Activated naive CD8-positive, alpha-beta T cell treated with anti-CD3 and anti-CD28 coated beads, Interleukin-2, amount 10 ng/mL, durations not matched to agents 7 days and 5 days (primary cell): ENCODE measurements at places on chromosomes 1 and 21.

GRCh38 chr1:109668123-109668775 lies 392 bp downstream of the GSTM2 start:
- no peak for DNase-seq

GRCh38 chr1:27026621-27027574 lies 14.2 kb upstream of the TENT5B start:
- no peak for DNase-seq

GRCh38 chr1:161790587-161791317 lies 24.6 kb downstream of the ATF6 start:
- DNase-seq: no peak

DNA sequence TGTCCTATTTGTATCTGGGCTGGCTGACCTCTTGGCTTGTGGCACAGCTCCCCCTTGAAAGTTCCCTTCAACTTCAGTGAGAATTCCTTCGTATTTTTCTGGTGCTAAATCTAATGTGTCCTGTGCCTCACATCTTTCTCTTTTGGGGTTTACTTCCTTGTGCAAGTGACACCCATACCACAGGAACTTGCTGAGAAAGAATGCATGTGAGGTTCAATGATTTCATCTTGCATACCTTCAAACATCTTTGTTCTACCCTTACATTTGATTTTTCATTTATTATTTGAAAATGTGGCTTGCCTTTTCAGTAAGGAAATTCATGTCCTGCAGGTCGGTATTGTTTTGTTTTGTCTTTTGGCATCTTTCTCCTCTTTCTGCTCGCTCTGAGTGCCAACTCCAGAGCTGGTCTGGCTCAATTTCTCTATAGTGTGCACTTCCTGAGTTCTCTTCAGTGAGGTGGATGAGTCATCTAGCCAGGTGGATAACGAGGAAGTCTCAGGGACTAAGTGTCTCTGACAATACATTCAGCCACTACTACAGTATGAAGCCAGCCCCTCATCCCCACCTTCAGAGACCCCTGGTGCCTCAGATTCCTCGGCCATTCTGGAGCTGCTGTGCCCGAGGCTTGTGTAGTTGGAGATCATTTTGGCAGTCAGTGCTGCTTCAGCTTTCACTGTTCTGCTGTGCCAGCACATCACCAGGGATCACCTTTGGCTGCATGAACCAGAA lies 59.5 kb downstream of the RIPK4 start:
- DNase-seq: no peak

GRCh38 chr1:169460191-169460833 lies 25.4 kb downstream of the SLC19A2 start:
- peak; percentile 36 for DNase-seq

- DNase-seq: no peak
Observed at GRCh38 chr1:86992861-86993260, 78.4 kb downstream of the HS2ST1 start.

- DNase-seq: no peak
Observed at GRCh38 chr1:162903246-162903645, 42.3 kb upstream of the CCDC190 start.

DNA sequence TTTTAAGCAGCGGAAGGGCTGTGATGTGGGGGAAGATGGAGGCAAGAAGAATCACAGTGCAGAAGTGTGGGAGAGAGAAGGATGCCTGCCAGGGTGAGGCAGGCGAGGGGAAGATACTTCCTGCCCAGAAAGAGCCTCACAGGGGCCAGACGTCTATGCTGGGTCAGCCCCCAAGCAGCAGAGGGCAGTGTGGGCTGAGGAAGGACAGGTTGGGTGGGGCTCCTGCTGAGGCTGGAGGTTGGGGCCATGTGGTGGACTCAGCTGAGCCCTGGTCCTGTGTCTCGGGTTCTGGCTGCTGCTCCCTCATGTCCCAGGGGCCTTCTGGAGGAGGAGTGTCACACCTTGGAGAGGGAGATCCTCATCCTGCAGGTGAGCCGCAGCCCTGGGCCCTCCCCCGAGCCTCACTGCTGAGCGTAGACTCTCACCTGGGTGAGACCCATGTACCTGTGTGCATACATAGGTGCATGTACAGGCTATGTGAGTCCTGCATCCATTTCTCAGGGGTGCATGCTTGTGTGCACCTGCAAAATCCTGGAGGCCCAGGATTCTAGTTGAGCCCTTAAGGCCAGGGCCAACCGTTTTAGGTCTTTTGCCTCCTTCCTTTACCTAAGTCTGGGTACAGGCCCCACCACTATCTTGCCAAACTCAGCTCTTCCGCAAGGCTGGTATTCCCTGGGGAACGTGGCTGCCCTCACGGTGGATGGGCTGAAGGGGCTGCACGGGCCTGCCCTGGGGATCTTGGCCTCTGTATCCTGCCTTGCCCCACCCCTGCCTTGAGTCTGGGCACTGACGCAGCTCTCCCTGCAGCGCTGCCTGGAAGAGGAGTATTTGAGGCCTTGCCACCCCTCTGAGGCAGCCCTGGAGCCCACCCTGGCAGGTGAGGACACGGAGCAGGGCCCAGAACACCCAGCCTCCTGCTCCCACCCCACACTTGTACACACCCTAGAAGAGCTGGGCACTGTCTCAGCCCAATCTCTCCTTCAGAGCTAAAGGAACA lies 3.7 kb downstream of the CCDC24 start:
- DNase-seq: no peak

GRCh38 chr1:113244112-113244820 lies 146.0 kb upstream of the MAGI3 start:
- DNase-seq: no peak

DNA sequence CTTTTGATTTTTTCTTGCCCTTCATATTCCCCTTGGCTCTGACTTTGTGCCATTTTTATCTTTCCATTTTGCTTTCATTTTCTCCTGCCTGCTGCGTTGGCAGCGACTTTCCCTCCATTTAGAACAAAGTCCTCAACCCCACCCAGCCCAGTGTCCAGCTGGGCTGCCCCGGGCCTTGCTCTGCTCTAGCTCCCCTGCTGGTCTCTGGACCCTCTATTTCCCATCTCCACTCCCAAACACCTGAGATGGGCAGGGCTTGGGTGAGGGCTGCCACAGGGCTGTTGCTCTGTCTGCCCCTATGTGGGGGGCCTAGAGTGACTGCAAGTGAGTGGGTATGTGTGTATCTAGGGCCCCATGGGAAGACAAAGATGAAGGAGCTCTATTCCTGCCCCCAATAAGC lies 7.3 kb upstream of the ADAM15 start:
- DNase-seq: no peak

DNA sequence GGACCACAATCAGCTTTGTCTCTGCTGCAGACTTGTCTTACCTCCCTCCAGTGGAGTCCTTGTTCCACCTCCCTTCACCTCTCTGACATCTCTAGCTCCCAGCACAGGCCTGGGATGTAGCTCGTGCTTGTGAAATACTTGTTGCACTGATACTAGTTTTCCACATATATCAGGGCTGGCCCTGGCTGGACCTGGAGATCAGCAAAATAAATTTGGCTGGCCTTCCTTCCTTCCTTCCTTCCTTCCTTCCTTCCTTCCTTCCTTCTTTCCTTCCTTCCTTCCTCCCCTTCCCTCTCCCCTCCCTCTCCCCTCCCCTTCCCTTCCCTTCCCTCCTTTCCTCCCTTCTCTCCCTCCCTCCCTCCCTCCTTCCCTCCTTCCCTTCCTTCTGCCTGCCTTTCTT lies 196.5 kb downstream of the HIVEP3 start:
- no peak for DNase-seq

DNA sequence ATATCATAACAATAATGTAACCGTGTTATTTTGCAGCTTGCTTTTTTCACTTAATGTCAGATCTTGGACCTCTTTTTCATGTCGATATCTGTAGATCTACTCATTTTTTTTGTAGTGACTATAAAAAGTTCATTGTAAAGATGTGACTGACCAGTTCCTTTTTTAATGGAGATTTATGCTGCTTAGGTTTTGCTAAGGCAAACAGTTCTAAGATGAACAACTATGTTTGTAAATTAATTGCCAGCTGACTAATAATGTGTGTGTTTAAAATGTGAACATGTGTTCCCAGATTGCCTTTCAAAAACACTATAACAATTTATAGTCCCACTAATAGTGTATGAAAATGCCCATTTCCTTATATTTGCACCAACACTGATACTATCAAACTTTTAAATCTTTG lies 18.1 kb upstream of the EPS8L3 start:
- DNase-seq: no peak

- DNase-seq: no peak
Observed at GRCh38 chr1:223347583-223347982, 16.4 kb downstream of the SUSD4 start.

DNA sequence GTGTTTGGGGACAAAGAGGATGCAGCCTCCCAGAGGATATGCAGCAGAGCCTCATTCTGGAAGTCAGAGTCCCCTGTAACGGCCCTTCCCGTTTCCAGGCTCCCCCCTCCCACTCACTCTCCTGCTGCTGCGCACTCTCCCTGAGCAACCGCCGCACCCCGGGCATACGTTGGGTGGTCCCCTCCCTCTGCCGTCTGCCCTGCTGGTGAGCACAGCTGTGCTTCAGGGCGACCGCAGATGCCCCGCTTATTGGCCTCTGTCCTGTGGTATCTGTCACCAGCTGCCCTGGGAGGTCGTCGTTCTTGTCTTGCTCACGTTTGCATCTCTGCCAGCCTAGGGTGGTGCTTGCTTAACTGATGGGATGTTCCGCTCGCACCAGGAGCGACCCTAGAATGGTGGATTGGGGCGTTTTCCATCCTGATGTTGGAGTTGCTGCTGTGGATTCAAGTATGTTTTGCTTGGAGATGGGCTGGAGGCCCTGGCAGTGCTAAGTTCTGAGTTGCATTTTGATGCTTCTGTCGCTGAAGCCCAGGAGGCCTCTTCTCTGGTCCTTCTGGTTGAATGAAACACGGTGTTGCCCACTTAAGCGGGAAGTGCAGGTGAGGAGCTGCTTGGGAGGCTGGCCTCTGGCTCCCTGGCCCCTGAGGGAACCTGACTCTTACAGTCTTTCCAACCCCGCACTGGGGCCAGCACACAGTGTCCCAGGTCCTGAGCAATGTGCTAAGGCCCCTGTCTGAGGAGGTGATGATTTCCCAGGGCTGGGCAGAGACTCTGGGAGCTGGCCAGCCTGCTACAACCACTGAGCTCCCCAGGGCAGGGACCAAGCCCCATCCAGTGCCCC lies 3.2 kb downstream of the TMEM201 start:
- DNase-seq: no peak

DNA sequence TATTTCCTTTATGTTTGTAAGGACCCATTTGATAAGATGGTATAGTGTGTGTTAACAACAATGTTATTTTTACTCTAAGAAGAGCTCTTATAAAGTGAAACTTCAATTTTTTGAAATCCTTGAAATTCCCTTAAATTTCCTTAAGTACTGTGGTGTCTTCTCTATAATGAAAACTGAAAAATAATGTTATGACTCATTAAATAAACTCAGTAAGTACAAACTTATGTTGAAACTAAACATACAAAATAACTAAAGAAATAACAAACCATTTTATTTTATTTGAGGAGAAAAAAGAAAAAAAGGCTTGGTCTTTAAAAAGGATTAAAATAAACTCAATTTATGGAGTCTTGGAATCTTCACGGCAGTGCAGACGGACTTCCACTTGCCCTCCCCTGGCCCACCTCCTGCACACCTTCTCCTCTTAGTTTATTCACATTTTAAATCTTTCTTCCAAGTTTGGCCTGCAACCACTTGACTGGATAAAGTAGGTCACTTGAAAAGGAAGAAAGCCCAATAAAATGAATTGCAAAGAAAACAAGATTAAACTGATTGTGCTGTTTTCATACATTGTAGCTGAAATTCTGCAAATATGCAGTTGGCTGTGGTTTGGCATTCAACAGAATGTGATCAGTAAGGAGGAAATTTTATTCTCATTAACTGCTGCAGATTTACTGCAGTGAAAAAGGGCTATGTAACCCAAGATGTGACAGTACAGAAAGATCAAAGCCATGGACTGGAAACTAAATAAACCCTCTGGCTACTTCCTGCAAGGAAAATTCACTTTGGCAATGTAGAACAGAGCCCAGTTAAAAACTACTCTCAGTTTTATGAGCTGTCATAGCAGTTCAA lies 48.5 kb upstream of the SCYL3 start:
- no peak for DNase-seq

GRCh38 chr21:44695184-44695583 lies 1.8 kb upstream of the KRTAP10-12 start:
- DNase-seq: no peak

- DNase-seq: no peak
Observed at GRCh38 chr21:44043613-44044012, 31.5 kb downstream of the TRAPPC10 start.

- DNase-seq: no peak
Observed at GRCh38 chr1:52345252-52345651, 20.8 kb downstream of the CC2D1B start.

DNA sequence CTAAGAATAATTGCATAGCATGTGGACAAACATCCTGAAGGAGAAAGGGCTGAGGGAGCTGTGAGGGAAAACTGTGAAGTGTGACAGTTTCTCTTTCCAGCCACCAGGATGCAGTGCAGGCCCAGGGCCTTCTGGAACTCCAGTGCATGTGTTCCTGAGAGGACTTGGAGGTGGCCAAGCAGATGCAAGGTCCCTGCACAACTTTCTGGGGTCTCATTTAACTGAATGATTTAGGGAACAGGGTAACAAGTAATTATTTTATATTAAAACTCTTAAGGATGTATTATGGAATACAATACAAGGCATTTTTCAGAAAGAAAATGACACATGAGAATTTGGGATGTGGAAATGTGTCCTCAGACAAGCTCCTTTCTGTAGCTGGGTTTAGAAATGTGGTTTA lies 61.2 kb upstream of the MCOLN3 start:
- DNase-seq: peak; percentile 34

DNA sequence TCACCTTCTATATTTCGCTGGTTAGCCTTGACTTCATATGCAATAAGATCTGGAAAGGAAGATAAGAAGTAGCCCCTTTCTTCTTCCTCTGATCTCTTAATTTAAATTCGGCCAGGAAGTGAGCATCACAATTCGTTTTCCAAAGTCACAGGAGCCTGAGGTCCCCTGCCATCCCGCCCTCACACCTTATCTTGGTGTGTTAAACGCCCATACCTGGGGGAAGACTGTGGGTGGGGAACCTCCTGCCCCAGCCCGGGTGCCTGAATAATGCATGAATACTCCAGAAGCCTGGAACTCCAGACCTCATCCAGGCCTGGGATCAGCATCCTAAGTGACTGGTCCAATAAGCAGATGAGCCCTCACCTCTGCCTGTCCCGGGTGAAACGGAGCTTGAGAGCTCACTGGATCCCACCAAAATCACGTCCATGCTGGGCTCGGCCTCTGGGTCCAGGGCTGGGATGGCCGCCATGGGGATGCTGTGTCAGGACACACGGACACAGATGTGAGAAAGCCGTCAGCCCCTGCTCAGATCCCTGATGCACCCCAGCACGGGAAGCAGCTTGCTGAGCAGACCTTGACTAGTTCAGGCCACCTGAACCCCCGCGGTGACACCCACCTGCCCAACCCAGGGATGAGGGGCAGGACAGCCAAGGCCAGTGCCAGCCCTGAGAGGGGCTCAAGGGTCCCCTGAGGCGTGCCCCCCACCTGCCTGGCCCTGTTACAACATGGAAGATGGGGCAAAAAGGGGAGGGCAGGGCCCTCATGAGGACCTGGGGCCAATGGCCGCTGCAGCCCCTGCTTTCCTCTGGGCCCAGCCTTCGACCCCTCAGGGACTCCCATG lies 686 bp downstream of the DNMT3L start:
- DNase-seq: no peak

GRCh38 chr1:94205639-94206038 lies 31.7 kb downstream of the ARHGAP29 start:
- DNase-seq: no peak

- no peak for DNase-seq
Observed at GRCh38 chr1:106223213-106223612, 833.3 kb upstream of the PRMT6 start.

GRCh38 chr21:33067457-33067856 lies 2.5 kb upstream of the OLIG1 start:
- DNase-seq: no peak

GRCh38 chr21:42632771-42633690 lies 20.4 kb upstream of the PDE9A start:
- no peak for DNase-seq
